Stimulated activated CD4-positive, alpha-beta T cell treated with anti-CD3 and anti-CD28 coated beads, Interleukin-4, amount 100 ng/mL, for 1 hour (primary cell): ENCODE measurements at places on chromosomes 5 and 9.

DNA sequence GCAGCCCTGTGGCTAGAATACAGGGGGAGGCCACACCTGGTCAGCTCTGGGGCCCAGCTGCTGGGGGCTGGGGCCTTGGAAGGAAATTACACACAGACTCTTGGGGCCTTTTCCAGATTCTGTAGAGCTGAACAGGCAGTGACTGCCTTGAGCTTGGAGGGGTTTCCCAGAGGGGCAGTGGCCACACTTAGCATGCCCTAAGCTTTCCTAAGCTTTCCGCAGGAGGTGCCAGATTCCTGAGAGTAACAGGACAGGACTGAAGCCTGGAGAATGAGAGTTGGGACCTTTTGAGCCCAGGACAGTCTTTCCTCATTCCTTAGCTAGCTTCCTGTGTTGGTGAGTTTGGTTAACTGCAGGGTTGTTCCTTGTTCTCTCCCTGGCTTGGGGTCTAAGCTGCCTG, 1.4 kb downstream of the TBC1D13 start:
- DNase-seq = no peak

DNA sequence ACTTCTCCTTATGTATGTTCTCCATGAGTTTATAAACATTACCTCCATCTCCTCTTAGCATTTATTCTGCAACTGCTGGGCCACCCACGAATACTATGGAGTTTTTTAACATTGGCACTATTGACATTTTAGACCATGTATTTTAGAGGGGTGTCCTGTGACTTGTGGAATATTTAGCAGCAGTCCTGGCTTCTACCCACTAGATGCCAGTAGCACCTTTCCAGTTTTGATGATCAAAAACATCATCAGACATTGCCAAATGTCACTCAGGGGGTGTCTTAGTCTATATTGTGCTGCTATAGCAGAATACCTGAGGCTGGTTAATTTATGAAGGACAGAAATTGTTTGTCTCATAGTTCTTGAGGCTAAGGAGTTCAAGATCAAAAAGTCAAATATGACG, 187.5 kb upstream of the RORB start:
- DNase-seq = no peak

- no peak for DNase-seq
Observed at GRCh38 chr9:3342159-3342777, 183.5 kb downstream of the RFX3 start.

- DNase-seq = no peak
Observed at GRCh38 chr5:168818558-168818957, 239.4 kb upstream of the PANK3 start.

- DNase-seq = no peak
Observed at GRCh38 chr9:132144708-132145365, 17.0 kb upstream of the NTNG2 start.

DNA sequence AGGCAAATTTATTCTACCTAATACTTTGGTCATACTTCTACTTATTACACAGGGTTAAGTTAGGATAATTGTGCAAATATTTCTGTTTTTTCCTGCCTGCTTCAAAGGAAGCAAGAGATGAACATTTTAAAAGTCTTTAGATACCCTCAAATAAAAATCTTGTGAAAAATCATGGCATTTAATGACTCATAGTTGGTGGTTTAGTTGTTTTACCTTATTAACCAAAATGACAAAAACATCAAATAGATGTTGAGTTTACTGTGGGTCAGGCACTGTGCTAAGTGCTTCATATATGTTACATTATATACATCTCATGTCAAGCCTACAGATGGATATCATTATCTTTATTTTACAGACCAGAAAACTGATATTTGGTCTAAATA, 54.4 kb downstream of the ZNF474 start:
- DNase-seq = no peak

DNA sequence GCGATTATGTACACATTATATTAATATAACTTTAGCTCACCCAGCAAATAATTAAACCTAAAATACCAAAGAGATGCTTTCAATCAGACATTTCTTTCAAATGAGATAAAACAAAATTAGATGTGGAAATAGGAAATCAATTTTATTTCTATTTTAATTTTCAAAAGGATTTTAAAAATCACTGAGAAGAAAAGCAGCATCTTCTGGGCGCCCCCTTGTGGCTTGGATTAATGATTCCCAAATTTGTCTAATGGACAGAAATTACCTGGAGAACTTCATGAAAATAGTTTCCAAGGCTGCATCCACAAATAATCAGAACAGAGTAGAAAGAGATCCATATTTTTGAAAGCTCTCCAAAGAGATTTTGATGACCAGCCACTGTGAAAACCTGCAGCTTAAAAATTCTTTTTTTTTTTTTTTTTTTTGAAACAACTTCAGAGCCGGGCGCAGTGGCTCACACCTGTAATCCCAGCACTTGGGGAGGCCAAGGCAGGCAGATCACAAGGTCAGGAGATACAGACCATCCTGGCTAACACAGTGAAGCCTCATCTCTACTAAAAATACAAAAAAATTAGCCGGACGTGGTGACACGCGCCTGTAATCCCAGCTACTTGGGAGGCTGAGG, 50.9 kb upstream of the CEMIP2 start:
- DNase-seq = peak; percentile 39

GRCh38 chr9:93262537-93263310, 78.8 kb downstream of the WNK2 start:
- no peak for DNase-seq

- DNase-seq = no peak
Observed at GRCh38 chr5:173310218-173310769, 17.9 kb downstream of the STC2 start.

DNA sequence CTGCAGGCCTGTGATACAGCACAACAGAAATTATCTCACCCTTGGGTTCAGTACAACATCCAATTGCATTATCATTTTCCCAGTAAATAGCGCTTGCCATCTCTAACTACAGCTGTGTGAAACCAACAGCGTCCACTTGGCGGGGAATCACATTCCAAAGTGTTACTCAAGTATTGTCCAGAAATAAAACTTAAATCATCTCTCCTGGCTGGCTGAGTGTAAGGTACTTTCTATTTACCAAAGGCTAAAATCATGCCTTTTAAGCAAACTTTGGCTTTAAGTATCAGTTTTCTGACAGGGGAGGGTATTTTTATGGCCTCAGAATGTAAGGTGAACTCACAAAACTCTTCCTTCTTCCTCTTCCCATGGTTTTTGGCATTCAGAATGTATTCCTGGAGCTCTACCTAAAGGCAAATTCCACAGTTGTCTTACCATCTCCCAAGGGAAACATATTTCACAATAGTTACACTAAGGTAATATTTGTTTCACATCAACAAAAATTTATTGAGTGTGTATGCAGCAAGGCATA, 205.6 kb upstream of the MPDZ start:
- DNase-seq = no peak

DNA sequence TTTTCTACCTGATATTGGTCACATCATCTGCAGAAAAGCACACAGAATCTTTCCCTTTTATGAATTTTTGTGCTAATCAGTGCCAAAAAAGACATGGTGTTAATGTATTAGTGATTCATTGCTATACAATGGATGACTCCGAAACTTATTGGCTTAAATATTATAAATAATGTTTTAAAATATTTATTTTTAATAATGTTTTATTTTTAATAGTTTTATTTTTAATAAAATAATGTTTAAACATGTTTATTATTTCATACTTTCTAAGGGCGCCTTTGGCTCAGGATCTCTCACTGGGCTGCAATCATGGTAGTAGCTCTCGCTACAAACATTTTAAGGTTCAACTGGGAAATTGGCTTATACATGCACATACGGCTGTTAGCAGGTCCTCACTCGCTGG, 65.7 kb downstream of the CDH12 start:
- DNase-seq = no peak

DNA sequence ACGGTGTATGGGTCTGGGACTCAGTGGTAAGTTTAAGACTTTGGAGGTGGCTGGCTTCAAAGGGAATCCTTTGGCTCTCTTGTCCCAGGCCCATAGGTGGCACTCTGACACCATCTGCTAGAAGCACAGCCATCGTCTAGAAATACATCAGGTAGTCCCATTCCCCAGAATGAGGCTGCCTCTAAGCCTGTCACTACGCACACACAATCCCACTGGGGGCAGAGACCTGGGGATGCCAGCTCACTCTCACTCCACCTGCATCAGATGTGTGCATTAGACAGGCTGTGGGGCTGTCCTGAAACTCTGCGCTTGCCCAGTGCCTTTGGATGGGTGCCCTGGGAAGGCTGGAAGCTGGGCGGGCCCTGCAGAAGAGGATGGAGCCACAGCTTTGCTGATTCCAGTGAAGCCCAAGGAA, 127.5 kb upstream of the PANK3 start:
- DNase-seq = no peak

DNA sequence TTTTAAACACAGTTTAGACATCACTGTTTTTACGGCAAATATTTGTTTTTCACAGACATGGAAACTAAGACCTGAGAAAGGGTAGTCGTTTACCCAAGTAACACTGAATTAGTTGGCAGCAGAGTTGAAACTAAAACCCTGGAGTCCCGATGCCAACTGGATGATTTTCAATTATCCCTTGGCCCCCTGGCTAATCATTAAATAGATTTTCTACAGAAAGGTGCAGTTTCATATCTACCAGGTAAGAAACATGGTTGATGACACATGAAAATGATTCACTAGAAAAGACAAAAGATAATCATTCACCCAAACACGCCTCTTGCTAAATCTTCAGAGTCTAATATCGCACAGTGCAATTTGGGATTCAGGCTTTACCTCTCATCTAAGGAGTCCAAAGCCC, 136.9 kb downstream of the SEMA5A start:
- DNase-seq = no peak

GRCh38 chr5:80212171-80212667, 43.6 kb downstream of the SERINC5 start:
- no peak for DNase-seq

DNA sequence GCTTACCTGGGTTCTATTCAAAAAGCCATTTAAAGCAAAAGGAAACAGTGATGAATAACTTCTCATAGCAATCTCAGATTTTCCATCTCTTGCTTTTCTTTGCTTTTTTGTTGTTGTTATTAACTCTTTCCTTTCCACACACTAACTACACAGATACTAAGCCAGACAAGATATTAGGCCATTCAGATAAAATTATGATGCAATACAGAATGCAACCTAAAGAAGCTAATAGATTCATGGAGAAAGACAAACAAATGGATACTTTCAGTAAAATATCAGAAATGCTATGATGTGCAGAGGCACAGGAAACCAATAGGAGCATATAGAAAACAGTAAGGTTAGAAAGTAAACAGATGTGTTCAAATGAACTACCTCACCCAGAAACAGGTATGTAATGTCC, 597.0 kb upstream of the ITGA1 start:
- DNase-seq = no peak

DNA sequence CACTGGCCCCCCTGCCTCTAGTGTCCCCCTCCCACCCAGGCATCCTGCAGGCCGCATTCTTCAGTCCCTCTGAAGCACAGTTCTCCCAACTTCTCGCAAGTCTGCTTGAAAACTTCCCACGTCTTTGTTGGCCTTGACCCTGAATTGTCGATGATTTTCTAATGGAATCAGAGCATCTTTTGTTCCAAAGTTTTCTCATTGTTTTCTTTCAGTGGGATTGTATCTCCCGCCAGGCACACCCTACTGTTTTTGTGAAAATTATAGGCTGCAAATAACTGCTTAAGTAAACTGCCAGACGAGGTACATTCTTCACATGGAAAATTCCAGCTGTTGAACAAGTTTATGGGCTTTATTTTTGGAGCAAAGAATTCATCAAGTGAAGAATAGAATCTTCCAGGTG, 122.6 kb upstream of the SLC25A48 start:
- no peak for DNase-seq
